ENCODE measurements at places on chromosomes 4 and X.

GRCh38 chrX:12804655-12805054 lies 13.4 kb downstream of the PRPS2 start:
- DNase-seq = no peak

- DNase-seq = no peak
These were observed 44.6 kb downstream of the RASSF6 start for GRCh38 chr4:73575660-73576059.

- DNase-seq = no peak
These were observed 5.2 kb upstream of the ARX start for GRCh38 chrX:25020905-25021449.

DNA sequence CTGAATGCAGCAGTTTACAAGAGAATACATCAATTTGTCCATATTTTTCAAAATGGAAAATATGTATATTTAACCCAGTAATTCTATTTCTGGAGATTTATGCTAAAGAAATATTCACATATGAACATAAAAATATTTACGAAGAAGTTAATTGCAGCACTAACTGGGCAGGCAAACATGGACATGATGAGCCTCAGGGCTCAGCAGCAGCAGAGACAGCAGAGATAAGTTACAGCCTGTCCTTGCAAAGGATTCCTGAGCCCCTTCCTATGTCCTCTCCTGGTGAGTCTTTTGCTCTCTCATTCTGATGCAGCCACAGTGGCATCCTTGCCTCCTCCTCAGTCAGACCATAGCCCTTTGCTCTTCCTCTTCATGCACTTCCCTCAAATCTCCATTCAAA lies 680.6 kb upstream of the CPEB2 start:
- DNase-seq = no peak

DNA sequence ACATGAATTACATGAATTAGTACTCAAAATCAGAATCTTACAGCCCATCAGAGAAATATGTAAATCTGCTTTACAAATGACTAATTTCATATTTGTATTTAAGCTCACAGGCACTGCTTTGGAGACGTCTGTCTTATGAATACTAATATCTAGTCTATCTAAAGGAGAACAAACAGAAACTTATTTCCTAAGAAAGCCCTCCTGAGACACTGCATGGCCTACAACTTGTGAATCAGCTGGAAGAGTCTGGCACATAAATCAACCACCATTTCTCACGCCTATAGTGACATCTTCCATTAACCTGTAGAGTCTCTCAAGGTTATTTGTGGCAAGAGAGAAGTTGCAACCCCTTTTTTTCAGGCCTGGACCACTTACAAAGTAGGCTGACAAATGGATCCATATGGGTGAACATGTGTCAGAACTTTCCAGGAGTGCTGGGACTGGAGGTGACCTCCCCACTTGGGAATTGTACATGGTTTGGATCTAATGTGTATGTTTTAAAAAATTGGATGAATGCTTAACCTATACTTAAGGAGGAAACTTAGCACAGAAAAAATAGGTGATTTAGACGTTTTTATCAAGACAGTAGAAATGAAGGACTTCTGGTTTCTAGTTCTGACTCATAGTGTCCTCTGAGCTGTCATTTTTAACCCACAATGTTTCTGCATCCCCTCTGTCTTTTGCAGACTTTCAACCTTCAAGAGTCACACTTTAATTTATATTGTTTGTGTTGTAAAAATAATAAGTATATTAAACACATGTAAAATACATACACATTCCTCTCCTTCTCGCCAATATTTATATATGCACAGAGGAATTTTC lies 83.2 kb upstream of the ARHGAP24 start:
- no peak for DNase-seq

DNA sequence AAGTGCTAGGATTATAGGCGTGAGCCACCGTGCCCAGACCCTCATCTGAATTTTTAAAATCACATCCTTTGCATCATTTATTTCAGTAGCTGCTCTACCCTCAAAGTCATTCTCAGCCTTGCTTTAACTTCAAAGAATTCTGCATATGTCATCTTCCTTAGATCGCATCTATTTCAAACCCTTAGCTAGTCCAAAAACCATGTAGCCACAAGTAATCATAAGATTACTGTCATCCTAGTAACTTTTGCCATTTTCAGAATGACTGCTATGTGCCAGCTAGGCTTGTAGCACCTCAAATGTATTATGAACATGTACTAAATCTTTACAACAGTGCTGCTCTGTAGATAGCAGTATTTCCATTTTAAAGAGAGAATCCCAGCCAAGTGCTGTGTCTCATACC lies 45.5 kb upstream of the KLF3 start:
- no peak for DNase-seq

GRCh38 chr4:97038146-97038516 lies 1105.1 kb downstream of the STPG2 start:
- no peak for DNase-seq

GRCh38 chrX:123424546-123424945 lies 240.5 kb downstream of the GRIA3 start:
- no peak for DNase-seq

DNA sequence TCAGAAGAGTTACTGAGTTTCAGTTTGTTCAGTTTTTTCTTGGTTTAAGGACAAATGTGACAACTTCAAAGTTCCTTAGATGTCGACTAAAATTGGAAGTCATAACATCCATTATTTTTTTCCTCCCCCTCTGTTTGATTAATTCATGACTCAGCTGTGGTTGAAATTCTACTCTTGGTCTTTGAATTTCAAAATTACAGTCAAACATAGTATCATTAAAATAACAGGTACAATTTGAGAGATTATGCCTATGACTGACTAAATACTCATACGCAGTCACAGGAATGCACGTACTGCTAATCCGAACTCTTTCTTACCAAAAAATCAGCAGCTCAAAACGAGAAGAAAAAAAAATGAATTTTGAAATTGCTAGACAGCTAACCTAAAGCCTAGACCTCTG lies 1434.8 kb downstream of the RAPGEF2 start:
- DNase-seq = no peak

DNA sequence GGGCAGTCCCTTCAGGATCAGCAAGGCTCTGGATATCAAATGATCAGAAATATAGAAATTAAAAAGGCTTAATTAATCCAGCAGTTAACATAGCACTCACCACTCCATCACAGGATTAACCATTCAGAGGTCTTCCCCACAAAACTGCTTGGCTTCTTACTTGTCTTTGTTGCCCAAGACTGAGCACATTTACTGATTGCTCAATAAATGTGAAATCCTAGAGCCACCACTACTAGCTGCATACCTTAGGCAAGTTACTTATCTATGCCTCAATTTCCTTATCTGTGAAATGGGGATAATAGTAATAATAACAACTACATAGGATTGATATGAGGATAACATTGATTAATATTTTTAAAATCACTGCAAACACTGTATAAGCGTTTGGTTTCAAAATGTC lies 124.2 kb downstream of the ARHGAP6 start:
- no peak for DNase-seq

DNA sequence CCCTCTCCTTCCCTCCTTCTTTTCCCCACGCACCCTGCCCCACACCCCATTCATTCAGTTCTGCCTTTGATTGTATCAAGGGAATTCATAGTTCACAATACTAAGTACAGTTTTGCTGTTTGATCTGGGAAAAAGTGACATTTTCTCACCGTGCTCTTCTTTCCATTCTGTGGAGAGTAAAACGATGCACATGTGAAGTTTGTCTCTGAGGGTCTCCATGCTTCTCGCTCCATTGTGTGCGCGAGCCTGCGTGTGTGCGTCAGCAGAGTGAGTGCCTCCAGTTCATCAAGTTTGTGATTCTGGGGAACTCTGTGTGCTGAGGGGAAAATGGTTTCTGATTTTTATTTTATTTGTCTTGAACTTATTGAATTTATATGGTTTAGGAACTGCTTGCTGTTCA lies 1.9 kb downstream of the STK26 start:
- DNase-seq = no peak

- no peak for DNase-seq
These were observed 556.0 kb upstream of the CPEB2 start for GRCh38 chr4:14446311-14446710.

- no peak for DNase-seq
These were observed 169.4 kb downstream of the AMELX start for GRCh38 chrX:11462648-11463047.

DNA sequence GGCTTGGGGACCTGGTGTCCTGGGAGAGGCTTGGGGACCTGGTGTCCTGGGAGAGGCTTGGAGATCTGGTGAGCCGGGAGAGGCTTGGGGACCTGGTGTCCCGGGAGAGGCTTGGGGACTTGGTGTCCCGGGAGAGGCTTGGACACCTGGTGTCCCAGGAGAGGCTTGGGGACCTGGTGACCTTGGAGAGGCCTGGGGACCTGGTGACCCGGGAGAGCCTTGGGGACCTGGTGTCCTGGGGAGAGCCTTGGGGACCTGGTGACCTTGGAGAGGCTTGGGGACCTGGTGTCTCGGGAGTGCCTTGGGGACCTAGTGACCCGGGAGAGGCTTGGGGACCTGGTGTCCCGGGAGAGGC lies 12.6 kb downstream of the SHOX start:
- DNase-seq = no peak

DNA sequence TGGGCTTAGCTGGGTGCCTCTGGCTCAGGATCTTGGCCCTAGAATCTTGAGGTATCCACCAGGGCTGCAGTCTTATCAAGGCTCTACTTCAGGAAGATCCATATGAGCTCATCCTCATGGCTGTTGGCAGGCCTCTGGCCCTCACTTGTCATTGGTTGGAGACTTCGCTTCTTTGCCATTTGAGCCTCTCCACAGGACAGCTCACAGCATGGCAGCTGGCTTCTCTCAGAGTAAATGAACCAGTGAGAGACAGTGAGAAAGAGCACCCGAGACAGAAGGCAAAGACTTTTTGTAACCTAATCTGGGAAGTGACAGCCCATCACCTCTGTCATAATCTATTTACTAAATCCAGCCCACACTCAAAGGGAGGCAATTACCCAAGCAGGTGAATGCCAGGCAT lies 236.8 kb downstream of the GPAT3 start:
- DNase-seq = no peak

DNA sequence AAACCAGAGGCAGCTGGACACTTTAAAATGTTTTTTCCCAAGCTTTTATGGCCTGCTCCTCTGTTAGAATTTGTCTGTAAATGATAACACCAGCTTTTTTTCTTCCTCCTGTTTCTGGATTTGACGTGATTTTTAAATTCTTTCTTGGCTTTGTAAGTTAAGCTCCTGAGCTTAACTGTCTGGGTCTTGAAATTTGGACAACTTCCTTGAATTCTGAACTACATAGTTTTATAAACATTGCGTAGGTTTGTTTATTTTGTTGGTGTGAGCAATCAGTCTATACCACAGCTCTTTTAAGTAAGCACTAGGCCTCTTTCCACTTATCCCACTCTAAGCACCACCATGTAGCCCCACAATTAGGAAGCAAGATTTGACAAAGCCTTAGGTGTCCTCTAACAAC lies 144.4 kb upstream of the GUCY1A1 start:
- DNase-seq = no peak

GRCh38 chr4:152166567-152166966 lies 369.3 kb downstream of the FBXW7 start:
- no peak for DNase-seq

GRCh38 chr4:139403462-139403861 lies 50.5 kb upstream of the RAB33B start:
- no peak for DNase-seq

GRCh38 chrX:46260499-46260898 lies 284.7 kb downstream of the ZNF674 start:
- DNase-seq = peak; percentile 52

GRCh38 chr4:127131527-127131926 lies 501.2 kb upstream of the INTU start:
- no peak for DNase-seq

- no peak for DNase-seq
These were observed 59.0 kb downstream of the COX7B2 start for GRCh38 chr4:46850026-46850425.

GRCh38 chrX:48974574-48974973 lies 2.9 kb upstream of the KCND1 start:
- DNase-seq = no peak

DNA sequence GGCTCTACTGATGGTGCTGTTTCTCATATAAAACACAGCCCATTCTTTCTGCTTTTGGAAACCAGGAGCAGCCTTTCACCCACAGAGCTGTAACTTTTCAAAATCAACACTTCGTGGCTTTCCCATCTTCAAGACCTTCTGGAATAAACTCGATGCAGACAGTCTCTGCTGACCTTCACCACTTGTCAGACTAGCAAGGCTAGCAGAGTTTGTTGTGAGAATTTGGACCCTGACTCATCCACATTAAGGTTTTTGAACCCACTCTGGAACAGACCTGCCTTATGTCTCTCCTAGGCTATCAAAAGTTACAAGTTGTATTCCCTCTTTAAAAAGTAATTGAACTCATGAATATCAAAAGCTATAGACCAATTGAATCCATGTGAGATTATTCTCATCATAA lies 88.6 kb downstream of the MAML3 start:
- DNase-seq = no peak

DNA sequence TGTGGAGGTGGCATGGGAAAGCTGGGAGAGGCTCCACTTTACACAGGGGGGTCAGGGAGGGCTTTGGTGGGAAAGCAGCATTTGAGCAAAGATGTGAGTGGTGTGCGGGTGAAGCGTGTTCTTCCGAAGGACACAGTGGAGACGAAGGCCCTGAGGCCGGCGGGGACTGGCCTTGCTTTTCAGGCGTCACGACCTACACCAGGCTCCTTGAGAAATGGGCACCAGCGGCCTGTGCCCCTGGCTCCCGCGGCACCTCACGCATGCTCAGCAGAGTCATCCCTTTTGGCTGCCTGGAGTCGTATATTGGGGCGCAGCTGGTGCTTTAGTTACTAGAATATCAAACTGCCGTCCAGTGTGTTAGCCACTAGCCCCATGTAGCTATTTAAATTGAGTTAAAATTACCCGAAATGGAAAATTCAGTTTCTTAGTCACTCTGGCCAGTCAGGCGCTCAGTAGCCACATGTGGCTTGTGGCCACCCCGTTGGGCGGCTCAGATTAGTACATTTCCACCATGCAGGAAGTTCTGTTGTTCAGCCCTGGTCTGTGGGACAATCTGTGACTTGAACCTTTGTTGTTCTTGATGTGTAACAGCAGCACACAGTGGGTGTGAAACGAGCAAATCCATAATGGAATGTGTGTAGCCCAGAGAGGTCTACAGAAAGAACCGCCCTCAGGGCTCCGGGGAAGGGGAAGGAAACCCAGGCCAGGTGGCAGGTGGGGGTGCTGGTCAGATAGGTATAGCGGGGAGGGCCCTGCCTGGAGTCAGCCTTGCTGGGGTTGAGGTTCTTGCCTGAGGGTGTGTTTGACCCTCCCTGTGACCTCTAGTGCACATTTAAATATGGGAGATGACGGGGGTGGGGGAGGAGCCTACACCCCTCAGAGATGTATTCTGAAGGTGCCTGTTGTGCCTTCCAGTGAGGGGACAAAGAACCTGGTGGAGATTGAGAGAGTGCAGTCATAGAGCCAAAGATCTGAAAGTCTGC lies 30.4 kb downstream of the TBC1D14 start:
- DNase-seq = no peak

DNA sequence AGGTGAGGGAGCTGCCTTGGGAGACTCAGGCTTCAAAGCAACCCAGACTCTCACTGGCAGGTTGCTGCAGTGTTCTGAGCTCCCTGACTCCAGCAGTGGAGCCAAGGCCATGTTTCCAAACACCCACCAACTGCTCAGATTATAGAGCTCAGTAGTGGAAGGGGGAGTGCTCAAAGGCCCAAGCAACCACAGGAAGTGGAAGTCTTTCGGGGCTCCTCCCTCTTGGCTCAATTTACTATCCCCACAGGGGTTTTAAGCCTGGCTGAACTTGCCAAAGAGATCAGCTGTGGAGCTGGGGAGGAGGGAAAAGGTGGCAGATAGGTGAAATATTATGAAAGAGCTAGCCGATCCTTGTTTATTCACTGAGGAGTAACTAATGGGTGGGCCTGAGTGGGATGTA lies 82.5 kb downstream of the HPRT1 start:
- DNase-seq = peak; percentile 77

Measured in NCI-H226 (cell line).